ELF-1 (cell line): ENCODE measurements at places on chromosomes 7 and 10.

DNA sequence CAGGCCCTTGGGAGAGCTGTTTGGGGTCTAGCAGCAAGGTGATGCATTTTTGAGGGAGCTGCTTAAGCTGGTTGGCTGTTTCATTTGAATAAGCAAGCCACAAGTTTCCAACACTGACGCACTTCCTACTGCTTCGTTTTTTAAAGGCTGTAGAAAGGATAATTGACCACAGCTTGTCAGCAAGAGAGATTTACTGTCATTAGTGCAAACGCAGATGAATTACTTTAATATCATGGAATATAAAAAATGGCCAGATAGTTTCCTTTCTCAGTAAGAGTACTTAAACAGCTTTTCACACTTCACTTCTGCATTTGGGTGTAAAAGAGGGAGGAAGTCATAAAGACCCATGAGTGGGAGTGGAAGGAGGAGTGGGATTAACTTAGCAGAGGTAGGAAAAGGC lies 61.5 kb downstream of the FZD1 start:
- DNase-seq: no peak

- no peak for DNase-seq
Measured at GRCh38 chr10:11161910-11162309, 144.2 kb downstream of the CELF2 start.

DNA sequence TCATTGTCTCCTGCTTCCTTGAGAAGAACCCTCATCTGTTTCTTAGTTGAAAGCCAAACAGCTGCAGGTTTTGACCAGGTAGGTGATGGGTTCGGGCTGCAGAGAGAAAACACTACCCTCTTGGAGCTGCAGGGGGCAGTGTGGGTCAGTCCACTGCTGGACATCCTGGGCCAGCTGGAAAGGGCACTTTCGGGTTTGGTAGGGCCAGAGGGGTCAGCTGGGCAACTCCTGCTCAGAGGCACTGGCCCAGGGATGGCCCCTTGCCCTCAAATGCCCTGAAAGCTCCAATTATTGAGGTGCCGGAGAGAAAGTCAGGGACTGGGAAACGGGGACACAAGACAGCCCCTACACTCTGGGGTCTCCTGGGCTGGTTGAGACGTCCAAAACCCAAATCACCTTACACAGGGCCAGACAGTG lies 90.7 kb downstream of the MKI67 start:
- peak; percentile 86 for DNase-seq

DNA sequence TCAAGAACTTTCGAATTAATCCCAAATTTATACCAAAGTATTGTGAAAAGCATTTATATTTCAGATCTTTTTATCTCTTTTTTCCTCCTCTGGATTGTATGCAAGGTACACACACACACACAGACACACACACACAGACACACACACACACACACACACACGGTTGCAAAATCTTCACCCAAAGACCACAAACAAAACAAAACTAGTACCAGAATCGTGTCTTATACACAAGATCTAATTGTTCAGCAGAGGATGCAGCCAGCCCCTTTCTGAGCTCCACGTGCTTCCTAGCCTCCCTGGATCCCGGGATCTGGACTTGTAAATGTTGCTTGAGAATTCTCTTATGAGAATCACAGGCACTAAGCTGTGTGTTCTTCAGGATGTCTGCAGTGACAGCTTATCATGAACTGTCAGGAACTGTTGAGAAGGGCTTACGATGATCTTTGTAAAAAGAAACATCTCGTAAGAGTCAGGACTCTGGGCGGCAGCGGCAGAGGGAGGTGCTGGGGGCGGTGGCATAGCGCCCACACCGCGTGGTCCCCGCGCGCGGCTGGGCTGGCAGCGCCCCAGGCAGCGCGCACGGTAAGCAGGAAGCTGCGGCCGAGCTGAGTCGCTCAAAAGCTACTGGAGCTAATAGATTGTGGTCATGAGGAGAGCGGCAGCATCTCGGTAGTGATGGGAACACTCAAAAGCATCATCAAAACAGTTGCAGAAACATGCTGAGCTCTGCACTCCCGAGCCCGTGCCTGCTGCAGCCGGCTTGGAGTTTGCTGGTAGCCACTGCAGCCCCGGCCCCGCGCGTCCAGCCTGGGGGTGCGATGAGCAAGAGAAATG lies 277.6 kb downstream of the GATA3 start:
- DNase-seq: peak; percentile 66

DNA sequence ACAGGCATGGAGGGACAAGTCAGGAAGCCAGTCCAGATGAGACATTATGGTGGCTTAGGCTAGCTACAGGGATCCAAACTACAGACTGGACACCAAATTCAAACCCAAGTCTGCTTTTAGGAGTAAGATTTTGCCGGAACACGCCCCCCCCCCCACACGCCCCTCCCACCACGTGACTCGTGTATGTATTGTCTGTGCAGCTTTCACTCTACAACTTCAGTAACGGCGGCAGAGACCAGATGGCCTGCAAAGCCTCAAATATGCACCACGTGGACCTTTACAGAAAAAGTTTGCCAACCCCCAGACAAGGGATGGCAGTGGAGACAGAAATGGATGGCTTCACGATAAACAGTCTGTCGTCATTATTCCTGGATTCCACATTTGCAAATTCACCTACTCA lies 14.5 kb downstream of the HIPK2 start:
- no peak for DNase-seq

- DNase-seq: no peak
Measured at GRCh38 chr7:67817481-67817880, 820.8 kb downstream of the TYW1 start.

GRCh38 chr7:22433710-22434460 lies 66.1 kb downstream of the STEAP1B start:
- peak; percentile 84 for DNase-seq

GRCh38 chr10:45035673-45036072 lies 35.0 kb downstream of the ZNF22 start:
- DNase-seq: no peak

DNA sequence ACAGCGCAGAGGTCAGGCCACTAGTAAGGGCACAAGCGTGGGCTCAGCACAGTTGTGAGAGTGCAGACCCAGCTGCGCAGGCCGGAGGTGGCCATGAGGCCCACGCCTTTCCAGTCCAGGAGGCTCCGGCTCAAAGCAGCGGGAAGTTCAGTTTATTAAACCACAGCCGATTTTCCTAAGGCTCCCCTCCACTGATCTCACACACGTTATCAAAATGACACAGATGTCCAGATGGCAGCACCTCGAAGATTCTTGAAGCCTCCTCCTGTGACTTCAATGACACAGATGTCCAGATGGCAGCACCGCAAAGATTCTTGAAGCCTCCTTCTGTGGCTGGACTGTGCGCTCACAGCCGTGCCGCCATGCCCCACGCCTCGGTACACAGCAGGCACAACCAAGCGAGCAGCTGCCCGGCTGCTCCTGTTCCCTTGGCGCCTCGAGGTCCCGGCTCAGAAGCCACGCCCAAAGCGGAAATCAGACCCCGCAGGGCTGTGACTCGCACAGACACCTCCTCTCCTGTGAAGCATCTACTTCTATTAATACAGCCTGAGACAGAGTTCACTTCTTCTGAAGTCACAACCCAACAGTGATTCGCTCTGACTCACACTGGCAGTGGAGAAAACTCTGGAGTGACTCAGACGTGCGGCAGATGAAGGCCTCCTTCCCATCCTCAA lies 122.7 kb downstream of the MAD1L1 start:
- peak; percentile 57 for DNase-seq

DNA sequence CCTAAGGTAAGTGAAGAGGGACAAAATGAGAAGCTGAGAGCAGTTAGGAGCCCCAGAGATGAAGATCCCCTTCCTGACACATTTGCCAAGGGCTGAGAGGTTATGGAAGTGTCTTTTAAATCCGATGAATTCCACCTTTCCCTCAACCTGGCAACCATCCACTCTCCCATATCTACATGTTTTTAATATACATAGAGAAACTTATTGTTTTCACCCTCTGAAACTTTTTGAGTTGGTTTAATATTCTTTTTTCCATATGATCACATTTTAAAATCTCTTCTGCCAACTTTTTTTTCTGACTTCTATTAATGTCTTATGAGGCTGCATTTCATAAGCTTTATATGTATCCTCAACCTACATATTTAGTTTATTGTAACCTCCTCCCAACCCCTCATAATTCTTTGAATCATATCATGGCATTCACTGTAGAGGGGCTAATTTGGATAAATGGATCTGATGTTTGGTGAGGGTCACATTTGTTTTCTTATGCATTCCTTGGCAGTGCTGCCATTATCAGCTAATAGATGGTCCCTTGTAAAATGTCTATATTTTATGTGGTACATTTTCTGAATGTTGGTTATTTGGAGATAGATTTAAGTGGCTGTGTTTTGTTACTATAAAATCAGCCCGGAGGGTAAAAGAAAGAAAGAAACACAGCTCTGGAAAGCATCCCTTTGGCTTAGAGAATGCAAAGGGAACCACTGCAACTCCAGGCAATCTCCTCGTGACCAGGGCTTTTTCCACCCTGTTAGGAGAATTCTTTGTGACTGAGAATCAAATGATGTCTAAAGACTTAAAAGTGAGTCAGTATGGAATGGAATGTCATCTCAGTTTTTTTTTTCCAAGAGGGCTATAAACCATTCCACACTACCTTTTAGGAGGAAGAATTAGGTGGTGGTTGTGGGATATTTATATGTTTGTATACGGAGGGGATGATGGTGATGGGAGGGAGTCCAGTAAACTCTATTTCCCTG lies 334.4 kb downstream of the SUGCT start:
- no peak for DNase-seq

- no peak for DNase-seq
Measured at GRCh38 chr10:51699145-51699474, 285 bp downstream of the CSTF2T start.

DNA sequence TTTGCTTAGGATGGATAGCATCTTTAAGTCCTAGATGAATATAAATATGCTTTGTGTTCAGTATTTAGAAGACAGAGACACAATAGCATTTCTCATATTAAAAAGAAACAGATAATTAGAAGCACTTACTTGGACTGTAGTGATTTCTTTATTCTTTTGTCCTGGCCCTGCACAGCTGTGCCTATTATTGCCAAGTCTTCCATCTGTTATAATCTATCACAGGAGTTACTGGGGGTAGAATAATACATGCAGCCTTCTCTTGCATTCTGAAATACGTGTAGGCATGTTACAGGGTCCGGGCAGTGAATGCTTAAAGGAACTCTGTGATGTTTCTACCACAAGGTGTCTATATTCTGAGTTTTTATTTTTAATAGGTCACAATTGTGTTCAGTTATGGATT lies 461.5 kb upstream of the COBL start:
- no peak for DNase-seq

GRCh38 chr10:129219364-129219763 lies 247.7 kb upstream of the MGMT start:
- DNase-seq: no peak

- DNase-seq: no peak
Measured at GRCh38 chr10:109962247-109962646, 38.9 kb upstream of the XPNPEP1 start.

DNA sequence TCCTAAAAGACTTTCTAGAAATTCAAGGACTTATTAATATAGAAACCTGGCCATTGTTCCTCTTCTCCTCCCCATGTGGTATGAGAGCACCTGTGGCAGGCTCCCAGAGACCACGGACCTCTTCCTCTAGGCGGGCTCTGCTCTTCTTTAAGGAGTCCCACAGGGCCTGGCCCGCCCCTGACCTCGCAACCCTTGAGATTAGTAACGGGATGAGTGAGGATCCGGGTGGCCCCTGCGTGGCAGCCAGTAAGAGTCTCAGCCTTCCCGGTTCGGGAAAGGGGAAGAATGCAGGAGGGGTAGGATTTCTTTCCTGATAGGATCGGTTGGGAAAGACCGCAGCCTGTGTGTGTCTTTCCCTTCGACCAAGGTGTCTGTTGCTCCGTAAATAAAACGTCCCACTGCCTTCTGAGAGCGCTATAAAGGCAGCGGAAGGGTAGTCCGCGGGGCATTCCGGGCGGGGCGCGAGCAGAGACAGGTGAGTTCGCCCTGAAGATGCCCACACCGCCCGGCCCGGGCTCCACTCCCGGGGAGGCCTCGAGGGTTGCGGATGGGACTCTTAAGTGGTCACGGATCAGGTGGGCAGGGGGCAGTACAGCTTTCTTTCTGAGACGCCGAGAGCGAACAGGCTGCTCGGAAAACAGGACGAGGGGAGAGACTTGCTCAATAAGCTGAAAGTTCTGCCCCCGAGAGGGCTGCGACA lies at the start of gene SLC26A4:
Gene SLC26A4, plus strand, starts transcription at position 448 of the 700 bp plus-strand sequence. CDS start 814 bp downstream, outside the sequence.
- peak; percentile 58 for DNase-seq

DNA sequence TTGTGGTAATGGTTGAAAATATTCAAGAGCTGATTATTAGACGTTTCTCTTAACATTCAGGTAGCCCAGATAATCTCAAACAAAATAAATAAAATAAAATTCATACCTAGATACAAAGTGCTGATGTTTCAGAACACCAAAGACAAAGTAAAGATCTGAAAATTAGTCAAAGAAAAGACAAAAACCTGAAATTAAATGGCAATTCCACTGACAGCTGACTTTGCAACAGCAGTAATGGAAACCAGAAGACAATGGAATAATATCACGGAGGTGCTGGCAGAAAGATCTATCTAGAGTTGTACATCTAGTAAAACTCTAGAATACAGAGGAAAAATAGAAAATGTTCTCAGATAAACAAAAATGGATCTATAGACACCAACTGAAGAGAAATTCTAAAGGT lies 58.0 kb upstream of the IKZF1 start:
- no peak for DNase-seq

DNA sequence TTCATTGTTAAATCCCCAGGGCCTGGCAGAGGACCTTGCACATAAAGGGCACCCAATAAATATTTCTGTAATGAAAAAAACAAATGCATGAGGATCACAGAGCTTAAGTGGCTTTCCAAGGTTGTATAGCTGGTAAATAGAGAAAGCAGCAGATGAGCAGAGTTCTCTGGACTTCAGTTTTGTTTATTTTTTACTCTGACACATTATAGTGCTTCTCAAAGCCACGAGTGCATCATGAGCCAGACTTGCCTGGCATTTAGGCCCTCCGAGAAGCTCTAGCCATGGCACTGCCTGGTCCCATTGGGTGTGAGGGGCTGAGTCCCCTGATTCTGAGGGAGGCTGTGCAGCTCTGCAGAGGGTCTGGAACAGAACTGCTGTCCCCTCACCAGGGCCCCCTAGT lies 87.2 kb upstream of the ZNF32 start:
- no peak for DNase-seq

DNA sequence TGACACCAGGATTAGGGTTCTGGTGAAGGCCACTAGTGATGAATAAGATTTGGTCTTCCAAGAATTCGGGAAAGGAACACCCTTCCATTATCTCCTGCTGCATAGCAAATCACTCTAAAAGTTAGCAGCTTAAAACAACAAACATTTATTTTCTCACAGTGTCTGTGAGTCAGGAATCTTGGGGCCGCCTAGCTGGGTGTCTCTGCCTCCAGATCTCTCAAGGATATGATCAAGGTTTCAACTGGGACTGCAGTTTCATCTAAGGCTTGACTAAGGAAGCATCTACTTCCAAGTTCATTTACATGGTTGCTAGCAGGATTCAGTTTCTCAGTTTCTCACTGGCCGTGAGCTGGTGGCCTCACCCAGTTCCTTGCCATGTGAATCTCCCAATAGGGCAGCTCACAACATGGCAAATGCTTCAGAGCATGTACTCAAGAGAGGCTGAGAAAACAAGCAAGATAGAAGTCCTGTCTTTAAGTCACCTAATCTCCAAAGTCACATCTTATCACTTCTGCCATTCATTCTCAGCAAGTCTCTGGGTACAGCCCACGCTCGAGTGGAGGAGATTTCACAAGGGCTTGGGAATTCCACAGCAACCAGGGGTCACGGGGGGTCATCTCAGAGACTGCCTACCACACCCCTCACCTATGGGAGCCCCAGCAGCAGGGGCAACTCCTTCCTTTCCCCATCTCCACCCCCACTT lies 26.8 kb downstream of the TLX1 start:
- DNase-seq: no peak
